MM.1S (cell line): ENCODE measurements at places on chromosomes 12 and 14.

- H3K4me1 ChIP-seq = no peaks in the 10 kb centered on the region
- H3K27me3 ChIP-seq = peaks cover 73% of the 10 kb centered on the region
- H3K4me3 ChIP-seq = no peak overlapping the region
- DNase-seq = no peak
Observed at GRCh38 chr12:1844223-1844622, 23.9 kb downstream of the LRTM2 start.

DNA sequence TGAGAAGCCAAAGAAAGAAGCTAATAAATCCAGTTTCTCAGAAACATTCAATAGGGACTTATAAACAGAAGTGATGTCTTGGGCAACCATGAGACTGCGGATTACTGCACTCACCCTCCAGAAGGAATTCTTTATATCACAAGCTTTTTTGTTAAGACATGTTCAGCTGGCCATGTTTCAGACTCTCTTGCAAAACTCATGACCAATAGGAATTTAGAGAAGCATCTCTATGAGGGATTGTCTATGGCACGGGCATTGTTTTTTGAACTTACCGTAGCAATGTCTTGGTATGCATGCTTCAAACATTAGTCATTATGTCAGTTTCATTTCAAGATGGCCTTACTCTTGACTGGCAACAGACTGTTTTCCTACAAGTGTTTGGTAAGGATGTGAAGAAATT is 15.5 kb upstream of the ZNF268 start:
- no peaks in the 10 kb centered on the region for H3K27me3 ChIP-seq
- H3K36me3 ChIP-seq = no peaks in the 10 kb centered on the region
- H3K27ac ChIP-seq = no peak overlapping the region
- no peak overlapping the region for H3K4me3 ChIP-seq

DNA sequence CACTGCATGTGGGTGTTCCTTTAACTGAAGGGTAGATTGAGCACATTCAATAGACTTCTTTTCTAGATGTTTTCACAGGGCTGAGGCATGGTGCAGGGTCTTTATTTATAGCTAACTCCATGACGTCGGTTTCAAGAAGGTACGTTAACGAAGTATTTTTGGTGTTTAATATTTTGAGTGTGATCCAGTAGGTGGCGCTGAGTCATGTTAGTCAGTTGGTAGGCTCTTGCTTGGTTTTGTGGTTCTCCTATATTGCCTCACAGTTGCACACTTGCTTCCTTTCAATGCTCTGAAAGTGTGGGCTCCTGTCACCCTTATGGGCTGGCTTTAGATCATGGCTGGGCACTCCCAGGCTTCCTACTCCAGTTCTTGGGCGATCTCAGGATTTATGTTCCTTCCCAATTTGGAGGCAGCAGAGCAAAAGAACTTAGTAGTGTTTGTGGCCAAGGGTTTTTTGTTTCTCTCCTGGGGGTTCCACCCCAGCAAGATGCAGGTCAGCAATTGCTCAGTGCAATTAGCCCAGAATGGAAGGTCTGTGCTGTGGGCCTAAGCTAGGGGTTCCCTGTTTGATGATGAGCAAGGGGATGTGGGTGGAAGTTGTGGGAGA is 471.6 kb upstream of the FOXG1 start:
- no peak overlapping the region for H3K4me3 ChIP-seq
- no peaks in the 10 kb centered on the region for H3K36me3 ChIP-seq
- no peak overlapping the region for H3K27ac ChIP-seq
- DNase-seq = peak; percentile 7

DNA sequence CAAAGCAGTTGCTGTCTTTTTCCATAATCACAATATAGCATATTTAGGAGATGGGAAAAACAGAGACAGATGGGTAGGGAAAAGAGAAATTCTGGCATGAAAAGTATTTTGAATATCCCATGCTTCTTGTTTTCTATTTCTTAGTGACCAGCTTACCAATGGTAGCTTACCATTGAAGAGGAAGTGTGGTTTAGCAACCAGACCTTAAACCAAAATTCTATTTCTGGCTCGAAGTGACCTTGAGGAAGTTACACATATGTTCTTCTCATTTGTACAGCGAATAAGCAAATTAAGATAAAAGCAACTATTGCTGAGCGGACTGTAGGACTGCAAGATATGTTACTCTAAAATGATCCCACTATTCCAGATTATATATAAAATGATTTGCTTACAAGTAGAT is 82.9 kb downstream of the FGD4 start:
- H3K36me3 ChIP-seq = no peaks in the 10 kb centered on the region
- peak overlapping the region; percentile 41 for H3K4me3 ChIP-seq
- peaks cover 40% of the 10 kb centered on the region for H3K4me1 ChIP-seq
- H3K27me3 ChIP-seq = no peaks in the 10 kb centered on the region

DNA sequence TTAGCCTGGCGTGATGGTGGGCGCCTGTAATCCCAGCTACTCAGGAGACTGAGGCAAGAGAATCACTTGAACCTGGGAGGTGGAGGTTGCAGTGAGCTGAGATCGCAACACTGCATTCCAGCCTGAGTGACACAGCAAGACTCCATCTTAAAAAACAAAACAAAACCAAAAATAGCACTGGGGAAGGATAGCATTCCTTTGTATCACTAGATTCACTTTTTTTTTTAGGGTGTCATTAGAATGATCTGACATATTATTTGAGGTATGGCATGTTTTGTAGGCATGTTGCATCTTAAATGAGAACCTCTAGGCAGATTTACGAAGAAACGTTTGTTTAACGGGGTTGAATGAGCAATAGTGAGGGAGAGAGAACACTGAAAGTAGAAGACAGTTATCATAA is 16.8 kb upstream of the FAR2 start:
- no peak overlapping the region for H3K27ac ChIP-seq
- no peaks in the 10 kb centered on the region for H3K27me3 ChIP-seq
